Jurkat, Clone E6-1 (cell line): ENCODE measurements at places on chromosomes 1 and 21.

DNA sequence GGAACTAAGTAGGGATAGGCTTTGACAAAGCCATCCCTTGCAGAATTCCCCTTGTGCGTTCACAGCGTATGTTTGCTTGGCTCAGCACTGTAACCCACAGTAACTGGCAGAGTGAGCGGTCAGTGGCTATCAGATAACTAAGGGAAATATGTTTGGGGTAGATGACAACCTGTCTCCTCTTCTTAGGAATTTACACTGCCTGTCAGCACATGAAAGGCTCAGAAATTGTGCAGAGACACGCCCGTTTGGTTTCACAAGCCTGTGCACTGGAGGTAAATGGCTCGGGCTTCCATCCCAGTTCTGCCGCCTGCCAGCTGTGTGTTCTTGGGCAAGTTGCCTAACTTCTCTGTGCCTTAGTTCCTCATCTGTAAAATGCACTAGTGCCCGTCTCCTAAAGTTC, 101.2 kb downstream of the PRDM2 start:
- no peak for DNase-seq

DNA sequence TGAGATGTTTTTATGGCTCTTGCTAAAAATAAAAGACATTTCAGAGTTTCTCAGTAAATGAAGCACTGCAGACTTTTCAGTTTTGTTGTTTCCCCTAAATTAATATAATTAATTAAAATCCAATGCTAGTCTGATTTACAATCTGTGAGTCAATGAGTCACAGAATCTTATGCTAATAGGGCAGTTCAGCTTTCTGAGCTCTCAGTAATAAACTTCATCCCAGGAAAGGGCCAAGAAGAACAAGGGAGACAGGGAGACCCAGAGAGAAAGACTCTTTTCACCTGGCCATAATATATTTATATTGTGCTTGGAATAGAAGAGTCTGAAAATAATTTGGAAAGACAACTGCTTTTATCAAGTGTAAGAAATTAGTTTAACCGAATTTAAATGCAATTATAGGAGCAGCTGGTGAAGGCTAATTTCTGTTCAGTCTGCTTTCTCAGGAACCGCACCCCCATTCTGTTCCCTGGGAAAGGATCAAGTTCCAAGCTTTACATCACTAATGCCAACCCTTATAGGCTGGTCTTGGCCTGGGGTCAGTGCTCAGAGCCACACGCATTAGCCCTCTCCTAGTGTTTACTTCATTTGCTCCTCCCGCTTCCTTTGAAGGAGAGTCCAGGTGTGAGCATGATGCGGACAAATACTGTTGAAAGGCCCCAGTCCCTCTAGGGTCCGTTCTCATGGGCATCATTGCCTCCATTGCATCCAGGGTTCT, 145.6 kb downstream of the ZBTB18 start:
- no peak for DNase-seq

- DNase-seq, result no peak
Observed at GRCh38 chr1:153677718-153678518, 570 bp upstream of the NPR1 start.

GRCh38 chr1:188763541-188763940, 1714.1 kb downstream of the BRINP3 start:
- no peak for DNase-seq

GRCh38 chr1:198595765-198596164, 43.1 kb upstream of the PTPRC start:
- no peak for DNase-seq

DNA sequence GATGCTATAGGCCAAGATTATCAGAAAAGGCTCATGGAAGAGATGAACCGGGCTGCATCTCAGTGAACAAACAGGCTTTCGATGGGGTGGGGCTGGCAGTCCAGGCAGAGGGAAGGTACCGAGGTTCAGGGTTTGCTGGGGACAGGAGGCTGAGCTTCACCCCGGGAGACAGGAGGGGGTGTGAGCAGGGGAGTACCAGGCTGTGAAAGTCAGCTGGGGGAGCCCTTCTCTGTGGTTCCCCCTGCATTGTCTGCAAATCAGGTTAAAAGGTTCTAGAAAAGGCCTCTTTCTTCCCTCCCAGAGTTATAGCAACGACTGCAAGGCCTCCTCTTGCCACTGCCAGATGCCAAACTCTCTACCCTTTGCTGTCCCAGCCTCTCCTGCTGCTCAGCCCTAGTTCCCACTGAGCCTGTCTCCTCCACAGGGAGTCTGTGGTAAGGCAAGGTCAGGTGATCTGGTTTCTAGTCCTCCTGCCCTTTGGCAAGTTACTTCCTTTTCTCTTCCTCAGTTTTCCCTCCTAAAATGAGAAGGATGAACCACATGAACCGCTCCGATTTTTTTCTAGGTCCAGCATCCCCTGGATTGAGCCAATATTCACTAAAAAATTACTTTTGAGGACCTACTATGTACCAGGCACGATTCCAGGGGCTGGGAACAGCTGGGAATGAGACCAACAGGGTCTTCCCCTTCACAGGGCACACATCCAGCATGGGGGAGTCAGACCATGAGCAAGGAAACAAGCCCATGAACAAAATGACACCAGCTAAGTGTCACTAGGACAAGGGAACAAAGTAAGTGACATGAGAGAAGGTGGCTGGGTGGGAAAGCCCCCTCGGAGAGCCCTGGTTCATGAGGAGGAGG, 7.2 kb downstream of the LAD1 start:
- no peak for DNase-seq

- peak; percentile 8 for DNase-seq
Observed at GRCh38 chr1:165403835-165404482, 41.0 kb downstream of the RXRG start.

DNA sequence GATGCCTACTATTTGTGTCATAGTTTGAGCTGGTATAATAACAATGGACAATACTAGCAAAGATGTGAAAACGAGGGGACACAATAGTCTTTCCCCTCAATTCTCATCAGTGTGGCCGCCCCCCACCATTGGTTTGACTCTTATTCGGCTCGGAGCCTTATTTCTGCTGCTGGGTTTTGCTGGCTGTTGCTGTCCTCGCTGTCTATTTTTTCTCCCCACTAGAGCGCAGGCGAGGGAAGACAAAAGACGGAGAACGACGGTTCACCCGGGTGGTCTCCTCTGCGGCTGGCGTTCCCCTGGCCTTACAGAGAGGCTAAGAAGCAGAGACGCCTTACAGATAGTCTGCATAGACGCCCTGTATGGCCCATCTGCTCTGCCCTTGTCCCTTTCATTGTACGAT, 19.4 kb downstream of the CLIC6 start:
- DNase-seq, result no peak

DNA sequence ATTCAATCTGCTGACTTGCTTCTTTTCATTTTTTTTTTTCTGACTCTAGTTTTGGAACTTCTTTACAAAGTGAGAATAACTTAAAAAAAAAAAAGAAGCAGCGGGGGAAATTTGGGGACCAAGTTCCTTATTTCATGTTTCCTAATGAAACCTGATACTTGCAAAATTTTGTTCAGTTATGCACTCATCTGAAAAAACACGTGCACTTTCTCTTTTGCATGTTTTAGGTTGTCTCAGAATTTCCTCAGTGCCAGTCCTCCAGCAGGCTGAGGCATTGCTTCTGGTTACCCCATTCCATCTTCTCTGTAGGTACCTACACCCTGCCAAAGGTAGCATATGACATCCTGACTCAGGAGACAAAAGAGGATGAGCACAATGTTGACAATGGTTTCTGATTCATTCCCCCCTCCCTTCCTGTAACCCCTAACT, 299.7 kb downstream of the GRIK1 start:
- no peak for DNase-seq

- DNase-seq, result no peak
Observed at GRCh38 chr1:22971611-22972405, 858 bp downstream of the LACTBL1 start.

GRCh38 chr1:23800400-23801337, at the start of gene GALE:
TSS of gene GALE (minus strand) at chr1:23800754. CDS start at chr1:23799007, 1,747 bp downstream.
- DNase-seq, result peak; percentile 92
